Dorsolateral prefrontal cortex (tissue), 122 donors: ENCODE measurements at places on chromosomes 4 and X. TPM values are rescaled to one million over a fixed set of nuclear protein-coding genes. Genes with fewer than 3 reads are reported as not detected.

GRCh38 chr4:38210396-38211114 is 250.4 kb downstream of the PTTG2 start:
- DNase-seq = no peak

DNA sequence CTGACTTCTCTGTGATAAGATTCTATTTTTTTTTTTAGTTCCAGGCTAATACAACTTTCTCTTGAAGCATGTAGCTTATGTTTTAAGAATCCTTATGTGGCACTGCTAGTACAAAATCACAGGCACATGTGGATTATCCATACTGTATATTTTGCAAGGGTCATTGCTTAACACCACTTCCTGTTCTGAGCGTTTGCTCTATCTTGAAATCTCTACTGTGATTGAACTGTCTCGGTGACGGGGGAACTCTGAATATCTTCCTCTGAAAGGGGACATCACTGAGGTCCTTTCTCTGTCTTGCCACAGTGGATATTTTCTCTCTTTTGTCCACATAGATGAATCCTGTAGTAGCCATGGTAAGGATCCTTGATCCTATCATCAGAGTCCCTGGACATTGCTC is 2.1 kb upstream of the WFS1 start:
- DNase-seq = no peak

DNA sequence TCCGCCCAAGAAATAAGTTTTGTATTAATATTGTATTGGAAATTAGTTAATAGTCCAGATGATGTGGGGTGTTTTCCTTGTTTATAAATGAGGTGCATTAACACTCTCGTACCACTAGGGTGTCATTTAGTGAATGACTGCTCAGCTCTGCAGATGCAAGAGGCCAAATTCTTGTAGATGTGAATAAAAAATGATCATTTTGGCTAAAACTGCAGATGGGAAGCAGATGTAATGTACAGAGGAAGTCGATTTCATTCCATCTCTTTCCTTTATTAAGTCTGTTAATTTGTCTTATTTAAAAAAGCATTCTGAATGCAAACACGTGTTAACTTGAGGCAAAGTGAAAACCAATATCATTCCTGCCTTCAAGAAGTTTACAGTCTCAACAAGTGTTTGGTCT is 108.1 kb downstream of the DHX15 start:
- DNase-seq = no peak

DNA sequence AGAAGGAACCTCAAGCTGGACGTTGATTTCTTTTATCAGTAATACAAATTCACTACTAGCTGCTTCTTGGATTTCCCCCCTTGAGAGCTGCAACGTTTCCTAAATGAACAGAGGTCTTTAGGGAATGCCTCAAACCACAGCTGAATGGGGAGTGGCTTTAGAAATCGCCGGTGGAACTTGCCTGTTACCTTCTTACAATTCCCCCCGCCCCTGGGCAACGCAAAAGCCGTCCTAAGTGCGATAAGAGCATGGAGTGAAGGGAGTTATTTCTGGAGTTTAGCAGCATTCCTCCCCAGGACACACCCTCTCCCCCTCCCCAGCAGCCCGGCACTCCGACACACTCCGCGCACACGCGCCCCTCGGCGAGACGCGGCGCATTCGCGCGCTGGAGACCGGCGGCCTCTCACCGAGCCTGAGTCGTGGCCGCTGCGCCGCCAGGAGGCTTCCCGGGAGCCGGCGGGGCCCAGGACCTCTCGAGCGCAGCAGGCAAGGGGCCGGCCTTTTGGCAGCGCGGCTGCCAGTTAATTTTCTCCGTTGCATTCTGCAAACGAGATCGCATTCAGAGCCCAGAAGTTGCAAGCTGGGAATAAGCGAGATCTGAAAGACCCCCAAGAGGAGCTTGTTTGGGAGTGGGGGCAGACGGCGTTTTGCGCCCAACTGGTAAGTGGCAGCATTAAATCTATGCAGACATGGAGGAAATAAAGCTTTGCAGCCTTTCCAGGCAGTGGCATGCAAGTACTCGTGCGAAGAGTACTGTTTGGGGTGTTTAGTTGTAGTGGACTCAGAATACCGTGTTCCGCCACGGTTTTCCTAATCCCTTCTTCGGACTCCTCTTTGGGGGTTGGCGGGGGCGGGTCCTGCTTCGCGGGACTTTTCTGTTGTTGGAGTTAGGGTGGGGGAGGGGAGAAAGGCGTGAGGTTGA is 134.7 kb downstream of the PALLD start:
- peak; percentile 4 for DNase-seq

- no peak for DNase-seq
Measured at GRCh38 chr4:112153211-112153791, 8.0 kb downstream of the FAM241A start.

DNA sequence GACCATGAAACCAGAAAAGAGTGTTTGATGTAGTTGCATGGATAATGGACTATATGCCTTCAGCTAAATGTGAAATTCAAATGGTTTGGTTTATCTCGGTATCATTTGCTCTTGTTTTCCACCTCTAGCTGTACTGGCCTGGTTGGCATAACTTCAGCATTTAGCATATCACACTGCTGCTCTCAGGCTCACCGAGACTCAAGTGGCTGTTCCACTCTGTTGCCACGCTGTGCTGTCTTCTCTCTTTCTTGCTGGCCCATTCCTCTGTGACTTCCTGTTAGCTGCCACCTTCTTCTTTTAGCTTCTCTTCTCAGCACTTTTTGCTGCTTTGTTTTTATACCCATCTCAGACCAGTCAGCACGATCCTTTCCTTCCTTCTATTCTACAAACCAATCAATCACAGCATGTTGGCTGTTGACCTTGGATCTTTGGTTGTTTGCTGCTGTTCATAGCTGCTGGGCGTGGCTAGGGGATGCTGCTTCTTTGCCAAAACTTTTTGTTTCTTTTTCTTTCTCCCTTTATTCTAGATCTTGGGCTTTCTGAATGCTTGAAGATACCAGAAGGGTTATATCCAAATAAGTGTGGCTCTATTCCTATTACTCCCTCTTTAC is 24.0 kb downstream of the INTS6L start:
- no peak for DNase-seq

GRCh38 chr4:113303315-113303714 is 253.9 kb downstream of the ANK2 start:
- no peak for DNase-seq

The TLR3 gene
- total RNA-seq = 2.3 TPM

DNA sequence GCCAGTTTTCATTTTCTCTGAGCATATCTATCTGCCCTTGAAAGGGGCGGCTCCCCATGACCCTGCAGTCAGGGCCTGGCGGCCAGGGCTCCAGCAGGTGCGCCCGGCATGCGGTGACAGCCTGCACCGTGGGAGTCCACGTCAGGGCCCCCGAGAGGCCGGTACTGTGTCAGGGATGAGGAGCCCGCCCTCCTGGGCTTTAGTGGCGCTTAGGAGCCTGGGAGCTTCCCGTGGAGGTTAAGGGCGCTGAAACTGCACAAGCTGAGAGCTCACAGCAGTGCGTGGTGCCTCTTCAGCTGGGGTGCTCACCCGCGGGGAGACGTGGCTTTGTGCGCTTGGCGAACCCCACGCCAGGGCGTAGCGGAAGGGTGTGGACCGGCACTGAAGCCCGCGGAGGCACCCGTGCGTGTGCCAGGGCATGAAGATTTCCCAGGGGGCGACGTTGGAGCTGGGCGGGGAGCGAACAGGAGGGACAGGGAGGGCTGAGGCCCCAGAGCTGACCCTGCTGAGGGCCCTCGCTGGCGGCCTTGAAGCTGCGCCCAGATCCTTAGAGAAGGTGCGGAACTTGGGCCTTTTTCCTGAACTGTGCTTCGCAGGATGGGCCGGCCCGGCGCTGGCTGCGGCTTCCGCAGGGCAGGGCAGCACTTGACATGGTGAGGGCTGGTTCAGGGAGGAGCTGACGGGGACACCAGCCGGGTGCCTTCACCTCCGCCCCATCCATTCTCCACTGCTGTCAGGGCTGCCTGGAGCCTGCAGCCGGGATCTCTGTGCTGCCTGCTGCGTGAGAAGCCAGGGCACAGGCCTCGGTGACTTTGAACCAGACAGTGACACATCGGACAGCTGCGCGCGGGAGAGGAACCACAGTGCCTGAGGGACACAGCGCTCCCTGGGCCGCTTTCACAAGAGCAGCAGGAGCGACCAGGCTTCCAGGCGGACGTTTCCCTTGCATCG is 32.9 kb downstream of the HTT-AS start:
- DNase-seq = peak; percentile 58

- peak; percentile 28 for DNase-seq
Measured at GRCh38 chrX:1394731-1395501, 3.0 kb upstream of the SLC25A6 start.

DNA sequence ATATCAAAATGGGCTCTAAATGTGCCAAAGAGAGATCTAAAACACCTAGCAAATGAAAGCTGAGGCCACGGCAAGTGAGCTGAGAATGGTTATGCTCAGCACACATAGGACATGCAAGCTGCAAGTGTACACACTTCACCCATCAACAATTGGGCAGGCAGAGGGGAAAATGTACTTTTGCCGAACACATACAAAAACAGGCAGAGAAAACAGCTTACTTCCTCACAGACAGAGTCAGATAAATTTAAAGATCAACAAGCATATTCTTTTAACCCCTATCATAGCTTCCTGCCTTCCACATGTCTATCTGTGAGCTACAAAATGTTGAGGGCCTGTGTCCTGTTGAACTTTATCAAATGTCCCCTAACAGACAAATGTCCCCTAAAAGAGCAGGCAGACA is 60.3 kb downstream of the SH3KBP1 start:
- DNase-seq = no peak

DNA sequence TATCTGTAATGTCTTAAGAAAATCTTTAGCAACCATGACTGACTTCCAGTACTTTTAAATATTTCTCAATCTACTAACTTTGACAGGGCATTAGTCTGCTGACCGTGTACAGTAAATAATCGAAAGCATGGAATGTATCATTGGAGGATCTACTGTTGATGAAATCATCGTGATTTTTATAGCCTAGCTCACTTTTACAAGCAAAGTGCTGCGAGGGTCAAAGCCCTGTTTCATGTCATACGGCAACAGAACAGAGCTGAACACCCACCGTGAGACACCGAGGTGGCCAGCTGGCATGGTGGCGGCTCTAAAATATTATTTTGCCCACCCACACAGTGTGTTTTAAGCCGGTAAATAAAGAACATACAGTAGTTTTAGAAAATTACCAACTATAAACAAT is 679.3 kb downstream of the FAT4 start:
- no peak for DNase-seq

GRCh38 chr4:177281351-177281909 is 28.2 kb upstream of the NEIL3 start:
- DNase-seq = no peak

GRCh38 chr4:32030406-32030805 is 1310.2 kb downstream of the PCDH7 start:
- DNase-seq = no peak

- DNase-seq = no peak
Measured at GRCh38 chr4:122865425-122865824, 38.8 kb downstream of the FGF2 start.

The ASB11 gene
- total RNA-seq = not detected

- no peak for DNase-seq
Measured at GRCh38 chr4:46274717-46275116, 115.2 kb downstream of the GABRA2 start.

The MUC7 gene
- total RNA-seq = not detected

DNA sequence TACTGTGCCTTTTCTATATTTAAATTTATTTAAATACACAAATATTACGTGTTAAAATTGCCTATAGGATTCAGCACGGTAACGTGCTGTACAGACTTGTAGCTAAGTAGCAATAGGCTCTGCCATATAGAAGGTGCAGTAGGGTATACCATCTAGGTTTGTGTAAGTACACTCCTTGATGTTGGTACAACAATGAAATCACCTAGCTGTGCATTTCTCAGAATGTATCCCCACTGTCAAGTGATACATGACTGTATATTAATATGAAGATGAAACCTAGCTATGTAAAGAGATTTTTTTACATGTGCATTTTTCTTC is 431.2 kb downstream of the KCTD8 start:
- DNase-seq = no peak

GRCh38 chrX:31658360-31658759 is 586.5 kb upstream of the FTHL17 start:
- DNase-seq = no peak

DNA sequence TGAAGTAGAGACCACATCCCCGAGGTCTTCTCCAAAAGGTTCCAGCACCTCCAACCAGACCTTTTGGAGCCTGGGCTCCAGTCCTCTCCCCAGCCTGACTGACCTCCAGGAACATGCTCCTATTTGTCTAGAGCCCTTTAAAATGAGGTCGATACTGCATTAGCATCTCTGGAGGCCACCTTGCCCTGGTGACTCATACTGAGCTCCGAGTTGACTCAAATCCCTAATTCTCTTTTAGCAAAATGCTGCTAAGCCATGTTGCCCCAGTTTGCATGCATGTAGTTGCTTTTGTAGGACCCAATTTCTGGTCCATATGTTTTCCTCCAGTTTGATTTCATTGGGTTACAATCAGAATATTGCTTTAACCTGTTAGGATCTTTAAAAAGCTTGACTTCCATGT is 43.5 kb upstream of the CITED1 start:
- no peak for DNase-seq

The SOD3 gene
- 11.9 TPM for total RNA-seq

DNA sequence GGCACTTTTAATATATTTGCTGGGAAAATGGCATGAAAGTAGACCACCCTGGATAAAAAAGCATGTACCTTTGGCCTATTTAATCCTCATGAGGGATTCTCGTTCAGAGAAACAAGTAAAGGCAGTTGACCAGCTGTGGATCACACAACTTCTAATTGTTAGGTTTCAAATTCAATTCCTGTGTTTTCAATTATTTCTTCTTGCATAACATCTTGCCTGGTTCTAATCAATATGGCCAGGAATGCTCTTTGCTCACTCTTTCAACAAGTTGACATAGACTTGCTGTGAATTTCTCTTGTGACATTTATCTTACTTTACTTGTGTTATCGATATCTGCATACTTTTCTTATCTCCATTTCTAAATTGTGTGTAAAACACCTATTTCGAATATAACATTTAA is 211.8 kb downstream of the SLC7A11 start:
- DNase-seq = no peak

The UGT2B10 gene
- not detected for total RNA-seq

The ODAM gene
- not detected for total RNA-seq

- DNase-seq = no peak
Measured at GRCh38 chrX:149346306-149346705, 158.8 kb downstream of the IDS start.

- DNase-seq = no peak
Measured at GRCh38 chrX:24694825-24695224, 1.1 kb downstream of the POLA1 start.

DNA sequence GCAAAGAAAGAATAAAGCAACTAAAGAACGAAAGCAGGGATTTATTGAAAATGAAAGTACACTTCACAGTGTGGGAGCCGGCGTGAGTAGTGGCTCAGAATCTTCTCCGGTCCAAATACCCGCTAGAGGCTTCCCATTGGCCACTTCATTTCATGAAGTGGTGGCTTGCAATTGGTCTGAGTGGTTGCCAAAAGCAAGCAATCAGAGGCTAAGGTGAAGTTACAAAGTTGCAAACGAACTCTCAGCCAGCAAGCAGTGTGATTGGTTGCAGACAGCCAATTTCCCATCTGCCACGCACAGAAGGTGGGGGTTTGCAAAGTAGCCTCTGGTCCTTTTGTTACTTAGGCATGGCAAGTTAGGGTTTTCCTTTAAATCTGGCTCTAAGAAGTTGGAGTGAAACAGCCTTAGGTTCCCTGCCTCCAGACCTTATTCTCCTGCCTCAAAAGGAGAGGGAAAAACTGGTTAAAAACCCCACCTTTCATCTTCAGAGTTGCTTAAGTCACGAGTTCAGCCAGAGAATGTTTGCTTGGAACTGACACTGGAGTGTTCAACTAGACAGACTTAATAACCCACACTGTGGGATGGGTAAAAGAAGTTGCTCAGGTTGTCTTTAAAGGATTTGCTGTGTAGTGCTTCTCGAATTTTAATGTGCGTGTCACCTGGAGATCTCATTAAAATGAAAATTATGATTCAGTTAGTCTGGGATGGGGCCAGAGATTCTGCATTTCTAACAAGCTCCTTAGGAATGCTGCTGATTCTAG is 6.9 kb upstream of the CLOCK start:
- no peak for DNase-seq
